ENCODE measurements at places on chromosomes 6 and 20.

- no peak for DNase-seq
These were observed 14.1 kb upstream of the TENT5A start for GRCh38 chr6:81766482-81767069.

DNA sequence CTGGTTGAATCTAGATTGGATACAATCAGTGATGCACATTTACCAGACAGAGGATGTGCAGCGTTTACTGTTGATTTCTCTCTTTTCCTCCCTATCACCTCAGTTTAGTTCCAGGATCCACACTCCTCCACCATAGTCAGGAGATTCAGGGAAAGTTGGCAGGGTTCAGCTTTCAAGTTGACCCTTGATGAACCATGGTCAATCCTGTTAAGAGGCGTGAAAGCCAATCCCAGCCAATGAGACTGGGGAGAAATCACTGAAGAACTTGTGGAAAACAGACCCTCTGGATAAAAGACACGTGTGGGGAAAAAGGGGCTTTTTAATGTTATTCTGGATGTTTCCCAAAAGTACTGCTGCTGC, 19.2 kb upstream of the SCP2D1 start:
- no peak for DNase-seq

DNA sequence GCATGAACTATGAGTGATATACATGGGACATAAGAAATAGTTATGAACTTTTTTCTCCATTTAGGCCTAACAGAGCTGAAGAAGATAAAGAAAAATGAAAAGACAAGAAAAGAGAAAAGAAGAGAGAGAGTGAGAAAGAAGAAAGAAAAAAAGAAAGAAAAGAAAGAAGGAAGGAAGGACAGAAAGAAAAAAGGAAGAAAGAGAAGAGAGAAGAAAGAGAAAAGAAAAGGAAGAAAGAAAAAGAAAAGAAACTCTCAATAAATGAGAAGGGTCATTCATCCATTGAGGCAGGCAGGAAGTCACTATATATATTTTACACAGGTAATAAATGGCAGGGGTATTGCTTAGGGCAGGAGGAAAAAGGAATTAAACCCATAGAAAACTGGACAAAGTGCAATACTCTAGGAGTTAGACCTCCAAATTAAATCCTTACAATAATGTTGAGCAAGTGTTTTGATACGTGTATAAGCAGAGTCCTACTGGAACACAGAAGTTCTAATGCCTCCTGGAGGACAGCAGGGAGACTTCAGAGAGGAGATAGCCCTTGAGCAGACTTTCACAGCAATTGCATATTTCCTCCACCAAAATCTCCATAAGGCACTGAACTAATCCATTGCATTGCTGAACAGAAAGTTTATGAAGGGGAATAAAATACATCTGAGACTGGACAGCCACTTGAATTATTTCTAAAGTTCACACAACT, 86.4 kb upstream of the TENT5A start:
- DNase-seq: no peak

DNA sequence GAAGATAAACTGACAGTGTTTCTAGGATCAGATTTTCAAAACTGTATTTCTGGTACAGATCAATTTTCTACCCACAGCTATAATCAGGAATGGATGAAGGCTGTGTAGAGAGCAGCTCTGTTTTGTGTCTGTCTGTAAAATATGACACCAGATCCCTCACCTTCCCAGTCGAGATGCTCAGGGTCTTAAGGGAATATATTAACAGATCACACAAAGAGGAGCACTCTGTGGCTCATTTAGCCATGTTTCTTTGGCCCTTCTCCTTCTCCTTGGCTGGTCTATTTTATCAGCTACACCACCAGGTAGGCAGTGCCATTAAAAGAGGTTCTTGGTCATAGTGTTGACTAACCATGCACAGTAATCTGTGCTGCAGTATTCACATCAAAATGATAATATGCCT, 82.6 kb downstream of the PREP start:
- no peak for DNase-seq

DNA sequence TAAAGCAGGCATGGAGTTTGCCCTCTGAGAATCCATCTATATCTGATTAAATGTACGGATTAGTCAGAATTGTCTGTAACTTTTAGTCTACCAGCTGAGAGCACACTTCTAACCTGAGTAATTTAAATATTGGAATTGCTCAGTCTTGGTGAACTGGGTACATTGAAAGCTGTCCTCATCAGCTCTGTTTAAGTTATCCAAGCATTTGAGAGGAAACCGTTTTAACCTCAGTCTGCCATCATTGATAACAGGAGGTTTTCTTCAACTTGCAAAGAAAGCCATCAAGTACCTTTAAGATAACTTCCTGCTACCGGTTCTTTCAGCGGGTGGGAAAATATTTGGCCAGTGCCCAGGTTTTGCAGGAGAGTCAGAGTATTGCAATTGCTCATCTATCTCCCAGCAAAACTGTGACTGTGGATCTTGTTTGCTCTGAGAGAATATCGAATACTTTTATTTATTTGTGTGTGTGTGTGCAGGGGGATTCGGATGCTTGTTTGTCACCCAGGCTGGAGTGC, 31.1 kb upstream of the F13A1 start:
- no peak for DNase-seq

DNA sequence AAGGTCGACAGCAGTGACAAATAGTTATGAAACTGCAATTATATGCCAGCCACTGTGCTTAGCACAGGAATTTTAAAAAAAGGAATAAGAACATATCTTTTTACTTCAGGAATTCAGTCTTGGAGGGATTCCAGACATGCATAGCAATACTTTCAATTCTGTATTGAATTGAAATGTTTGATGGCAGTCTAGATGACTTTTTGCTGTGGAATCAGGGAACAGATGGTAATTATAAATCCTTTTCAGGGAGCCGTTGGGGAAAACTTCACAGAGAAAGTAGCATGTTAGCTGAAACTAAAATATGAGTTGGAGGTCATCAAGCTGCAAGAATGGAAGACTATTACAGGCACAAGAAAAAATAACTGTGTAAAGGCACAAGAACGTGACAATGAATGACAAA, 74.8 kb downstream of the IMPG1 start:
- DNase-seq: no peak

GRCh38 chr6:166333172-166333995, 9.0 kb downstream of the SFT2D1 start:
- DNase-seq: peak; percentile 22

DNA sequence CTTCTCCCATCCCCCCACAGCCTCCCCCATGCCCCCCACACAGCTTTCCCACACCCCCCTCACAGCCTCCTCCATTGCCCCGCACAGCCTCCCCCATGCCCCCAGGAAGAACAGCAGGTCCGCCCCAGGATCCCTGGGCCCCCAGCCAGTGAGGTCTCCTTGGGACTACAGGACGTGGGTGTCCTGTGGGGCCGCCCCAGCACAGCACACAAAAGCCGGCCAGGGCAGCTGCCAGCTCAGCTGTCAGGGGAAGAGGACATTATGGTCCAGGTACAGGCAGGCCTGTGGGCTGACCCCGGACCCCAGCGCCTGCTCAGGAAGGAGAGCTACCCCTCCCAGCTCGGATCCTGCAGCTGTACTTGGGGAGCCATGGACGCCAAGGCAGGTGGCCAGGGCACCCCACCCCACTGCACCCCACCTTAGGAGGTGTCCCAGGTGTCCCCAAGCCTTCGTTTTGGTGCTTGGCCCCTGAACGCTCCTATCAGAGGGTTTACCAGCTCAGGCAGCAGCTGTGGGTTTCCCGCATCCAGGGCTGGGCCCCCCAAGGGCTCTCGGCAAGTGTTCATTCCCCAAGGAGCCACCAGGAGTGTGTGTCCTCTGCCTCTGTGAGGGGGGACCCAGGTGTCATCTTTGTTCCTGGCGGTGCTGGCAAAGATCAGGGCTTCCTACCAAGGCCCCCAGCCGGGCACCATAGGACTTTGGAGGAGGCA, 42.3 kb upstream of the GATA5 start:
- no peak for DNase-seq

GRCh38 chr6:42269553-42269952, 51.9 kb upstream of the MRPS10 start:
- no peak for DNase-seq

- DNase-seq: no peak
These were observed 176.3 kb downstream of the JARID2 start for GRCh38 chr6:15421945-15422733.

GRCh38 chr6:85062884-85063283, 298.5 kb upstream of the TBX18 start:
- DNase-seq: no peak

DNA sequence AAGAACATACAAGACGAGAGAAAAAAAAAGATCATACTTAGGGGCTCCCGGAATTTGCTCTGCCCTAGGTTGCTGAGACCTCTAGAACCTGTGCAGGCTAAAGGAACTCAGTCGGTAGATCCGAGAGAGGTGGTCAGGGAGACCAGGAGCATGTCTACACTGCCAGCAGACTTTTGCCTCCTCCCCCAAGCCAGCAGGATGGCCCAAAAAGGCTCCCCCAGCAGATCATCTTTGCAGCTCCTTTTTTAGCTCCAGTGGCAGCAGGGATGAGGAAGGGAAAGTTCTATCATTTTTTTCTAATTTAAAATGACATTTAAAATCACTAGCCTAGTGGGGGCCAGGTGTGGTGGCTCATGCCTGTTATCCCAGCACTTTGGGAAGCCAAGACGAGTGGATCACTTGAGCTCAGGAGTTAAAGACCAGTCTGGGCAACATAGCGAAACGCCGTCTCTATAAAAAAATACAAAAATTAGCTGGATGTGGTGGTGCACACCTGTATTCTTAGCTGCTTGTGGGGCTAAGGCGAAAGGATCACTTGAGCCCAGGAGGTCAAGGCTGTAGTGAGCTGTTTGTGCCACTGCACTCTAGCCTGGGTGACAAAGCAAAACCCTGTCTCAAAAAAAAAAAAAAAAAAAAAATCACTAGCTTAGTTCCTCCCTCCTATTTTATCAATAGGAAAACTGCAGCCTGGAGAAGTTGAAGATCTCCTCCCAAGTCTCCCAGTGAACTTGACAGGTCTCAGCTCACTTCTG, 69.3 kb upstream of the MYL9 start:
- no peak for DNase-seq
